Stimulated activated CD8-positive, alpha-beta memory T cell treated with anti-CD3 and anti-CD28 coated beads, Interleukin-4, amount 100 ng/mL, for 1 hour (primary cell): ENCODE measurements at places on chromosomes 1 and 21.

DNA sequence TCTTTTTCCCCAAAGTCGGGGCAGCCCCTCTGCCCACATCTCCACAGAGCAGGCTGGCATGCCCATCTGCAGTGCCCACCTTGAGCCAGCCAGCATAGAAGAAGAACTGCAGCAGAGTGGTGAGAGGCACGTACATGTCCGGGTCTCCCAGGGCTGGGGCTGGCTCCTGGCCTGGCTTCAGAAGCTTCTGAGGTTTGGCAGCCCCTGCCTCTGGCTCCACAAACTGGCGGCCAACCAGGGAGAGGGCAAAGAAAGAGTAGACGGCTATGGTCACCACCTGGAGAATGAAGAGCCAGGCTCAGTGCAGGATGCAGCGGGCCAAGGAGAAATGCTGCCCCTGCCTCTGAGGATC is 3.0 kb downstream of the BEST4 start:
- no peak for DNase-seq

DNA sequence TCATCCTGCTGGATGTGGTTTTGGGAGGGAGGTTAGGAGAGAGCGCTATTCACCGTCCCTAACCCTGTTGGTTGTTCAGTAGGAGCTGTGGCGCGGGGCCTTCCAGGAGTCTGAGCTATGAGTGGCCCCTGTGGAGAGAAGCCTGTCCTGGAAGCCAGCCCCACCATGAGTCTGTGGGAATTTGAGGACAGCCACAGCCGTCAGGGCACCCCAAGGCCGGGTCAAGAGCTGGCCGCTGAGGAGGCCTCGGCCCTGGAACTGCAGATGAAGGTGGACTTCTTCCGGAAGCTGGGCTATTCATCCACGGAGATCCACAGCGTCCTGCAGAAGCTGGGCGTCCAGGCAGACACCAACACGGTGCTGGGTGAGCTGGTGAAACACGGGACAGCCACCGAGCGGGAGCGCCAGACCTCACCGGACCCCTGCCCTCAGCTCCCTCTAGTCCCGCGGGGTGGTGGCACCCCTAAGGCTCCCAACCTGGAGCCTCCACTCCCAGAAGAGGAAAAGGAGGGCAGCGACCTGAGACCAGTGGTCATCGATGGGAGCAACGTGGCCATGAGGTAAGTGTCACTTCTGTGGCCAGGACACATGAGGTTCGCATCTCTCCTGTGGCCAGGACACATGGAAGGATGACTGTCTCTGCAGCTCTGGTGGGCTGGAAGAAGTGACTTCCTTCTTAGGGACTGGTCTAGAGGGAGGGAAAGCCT is 1.2 kb downstream of the ZC3H12A start:
- no peak for DNase-seq

DNA sequence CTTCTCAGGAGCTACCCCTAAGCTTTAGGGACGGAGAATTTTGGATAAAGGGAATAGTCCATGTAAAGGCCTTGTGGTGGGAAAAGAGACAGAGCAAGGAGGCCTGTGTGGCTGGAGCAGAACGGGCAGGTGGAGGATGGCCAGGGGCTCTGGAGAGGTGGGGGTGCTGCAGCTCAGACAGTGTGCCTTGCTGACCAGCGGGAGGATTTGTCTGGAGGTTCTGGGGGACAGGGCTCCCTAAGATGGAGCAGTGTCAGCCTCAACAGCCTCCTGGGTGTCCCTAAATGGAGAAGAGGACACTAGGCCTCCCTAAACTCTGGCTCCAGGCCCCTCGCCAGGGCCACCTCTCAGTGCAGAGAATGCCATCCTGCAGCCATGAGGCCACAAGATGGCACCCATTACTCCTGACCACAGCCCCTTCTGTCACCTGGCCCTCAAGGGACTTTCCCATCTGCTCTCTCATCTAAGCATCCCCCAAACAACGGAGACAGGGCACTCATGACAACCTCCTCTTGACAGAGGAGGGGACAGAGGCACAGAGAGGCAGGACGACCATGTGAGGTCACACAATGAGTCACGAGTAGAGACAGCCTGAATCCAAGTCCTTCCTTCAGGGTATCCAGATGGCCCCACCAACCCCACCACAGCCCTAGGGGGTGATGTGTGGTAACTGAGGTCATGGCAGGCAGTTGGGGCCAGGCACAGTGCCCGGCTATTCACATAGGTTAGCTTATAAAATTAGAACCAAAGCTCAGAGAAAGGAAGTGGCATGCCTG is 94.7 kb downstream of the DMRTB1 start:
- no peak for DNase-seq

DNA sequence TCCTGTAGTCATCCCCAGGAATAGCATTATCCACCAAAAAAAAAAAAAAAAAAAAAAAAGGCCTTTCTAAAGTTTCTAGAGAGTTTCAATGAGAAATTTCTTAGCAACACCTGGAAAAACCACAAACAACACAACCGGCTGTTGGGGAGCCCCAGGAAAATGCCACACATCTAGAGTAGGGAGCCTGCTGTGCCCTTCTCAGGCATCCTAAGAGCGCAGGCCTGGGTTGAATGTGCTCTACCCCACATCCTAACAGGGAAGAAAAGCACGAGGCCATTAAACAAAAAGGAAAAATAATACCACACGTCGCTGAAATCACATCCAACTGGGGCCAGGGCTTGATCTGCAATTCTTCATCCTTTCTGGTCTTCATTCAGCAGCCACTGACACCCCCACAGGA is 367.5 kb downstream of the TGFB2 start:
- DNase-seq: no peak

DNA sequence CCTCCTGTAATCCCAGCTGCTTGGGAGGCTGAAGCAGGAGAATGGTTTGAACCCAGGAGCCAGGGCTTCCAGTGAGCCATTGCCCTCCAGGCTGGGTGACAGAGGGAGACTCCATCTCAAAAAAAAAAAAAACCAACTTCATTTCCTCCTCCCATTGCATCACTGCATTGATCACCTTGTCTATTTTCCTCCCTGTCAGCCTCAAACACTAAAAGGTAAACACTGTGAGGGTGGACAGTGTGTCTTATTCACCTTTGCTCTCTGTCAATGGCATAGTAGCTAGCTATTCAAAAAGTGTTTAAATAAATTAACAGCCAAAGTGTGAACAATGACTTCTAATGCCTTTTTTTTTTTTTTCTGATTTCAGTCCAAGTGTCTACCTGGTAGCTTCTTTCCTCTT is 13.4 kb upstream of the DESI2 start:
- no peak for DNase-seq

DNA sequence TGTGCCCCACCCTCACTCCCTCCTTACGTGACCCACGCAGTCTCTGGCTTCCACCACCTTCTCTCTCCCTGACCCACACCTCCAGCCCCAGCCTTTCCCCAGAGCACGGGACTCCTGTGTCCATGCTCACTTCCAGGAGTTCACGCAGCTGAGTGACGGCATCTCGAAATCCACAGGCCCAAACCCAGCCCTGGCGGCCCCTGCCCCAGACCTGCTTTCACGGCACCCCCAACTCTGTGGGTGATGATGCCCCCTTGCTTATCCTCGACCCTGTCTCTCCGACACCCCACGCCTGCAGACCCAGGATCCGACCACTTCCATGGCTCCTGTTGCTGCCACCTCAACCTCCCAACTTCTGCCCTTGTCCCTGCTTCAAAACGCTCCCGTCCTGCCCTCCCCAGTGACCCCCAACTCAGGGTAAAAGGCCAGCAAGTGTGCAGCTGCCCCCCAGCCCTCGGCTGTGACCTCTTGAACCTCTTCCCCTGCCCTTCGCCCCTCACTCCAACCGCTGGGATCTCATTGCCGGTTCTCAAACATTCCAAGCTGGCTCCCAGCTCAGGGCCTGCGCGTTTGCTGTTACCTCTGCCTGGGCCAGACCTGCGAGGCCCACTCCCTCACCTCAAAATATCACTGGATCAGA is 30.4 kb upstream of the LAPTM5 start:
- DNase-seq: no peak

GRCh38 chr1:235864931-235865525 is 1.7 kb downstream of the LYST start:
- DNase-seq: no peak
